AG04450 (cell line): ENCODE measurements at places on chromosomes 5 and 9.

- no peak for DNase-seq
Observed at GRCh38 chr5:42553461-42553860, 130.2 kb downstream of the GHR start.

GRCh38 chr5:132595624-132596023 lies 38.8 kb downstream of the RAD50 start:
- no peak for DNase-seq

GRCh38 chr9:15357050-15357653 lies 50.1 kb upstream of the TTC39B start:
- DNase-seq = no peak

- DNase-seq = no peak
Observed at GRCh38 chr5:132485641-132486317, 4.8 kb downstream of the IRF1 start.

- no peak for DNase-seq
Observed at GRCh38 chr9:36803961-36804360, 230.1 kb downstream of the PAX5 start.
